Mesendoderm (in vitro differentiated cells): ENCODE measurements at places on chromosomes 3 and 15.

DNA sequence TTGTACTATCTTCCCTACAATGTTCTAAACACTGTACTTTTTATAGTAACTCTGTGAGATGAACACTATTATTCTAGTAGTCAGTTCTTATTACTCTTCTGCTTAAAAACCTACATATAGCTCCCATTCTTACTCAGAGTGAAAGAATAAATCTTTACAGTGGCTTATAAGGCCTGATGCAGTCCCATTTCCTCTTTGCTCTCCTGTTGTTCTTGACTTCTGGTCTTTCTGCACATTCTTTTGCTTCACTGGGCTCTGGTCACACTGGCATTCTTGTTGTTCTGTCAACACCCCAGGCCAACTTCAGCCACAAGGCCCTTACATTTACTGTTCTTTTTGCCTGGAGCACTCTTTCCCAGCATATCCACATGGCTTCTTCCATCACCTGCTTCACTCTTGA lies 58.2 kb upstream of the TP63 start:
- DNase-seq = peak; percentile 8

GRCh38 chr15:54812383-54812782 lies 384.4 kb downstream of the RSL24D1 start:
- DNase-seq = no peak

GRCh38 chr3:149881879-149882278 lies 68.9 kb downstream of the RNF13 start:
- DNase-seq = no peak

GRCh38 chr3:132537297-132537696 lies 59.8 kb upstream of the ACKR4 start:
- DNase-seq = no peak

DNA sequence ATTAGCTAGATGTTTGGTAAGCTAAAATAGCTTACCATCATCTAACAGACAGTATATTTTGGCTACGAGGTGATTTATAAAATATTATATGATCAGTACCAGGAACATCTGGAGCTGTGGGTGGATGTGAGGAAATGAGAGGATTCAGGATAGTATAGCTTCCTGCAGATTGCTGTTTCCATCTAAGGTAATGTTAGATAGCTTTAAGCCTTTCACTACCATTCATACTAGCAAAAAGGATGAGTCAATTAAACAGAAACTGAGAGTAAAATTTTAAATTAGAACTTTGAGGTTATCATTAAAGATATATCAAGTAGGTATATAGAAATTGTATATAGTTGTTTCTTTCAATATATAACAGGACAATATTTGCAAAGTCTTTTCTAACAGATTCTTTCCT lies 8.0 kb downstream of the ZBTB20 start:
- no peak for DNase-seq

GRCh38 chr15:40226736-40227135 lies 12.1 kb upstream of the PAK6 start:
- no peak for DNase-seq

DNA sequence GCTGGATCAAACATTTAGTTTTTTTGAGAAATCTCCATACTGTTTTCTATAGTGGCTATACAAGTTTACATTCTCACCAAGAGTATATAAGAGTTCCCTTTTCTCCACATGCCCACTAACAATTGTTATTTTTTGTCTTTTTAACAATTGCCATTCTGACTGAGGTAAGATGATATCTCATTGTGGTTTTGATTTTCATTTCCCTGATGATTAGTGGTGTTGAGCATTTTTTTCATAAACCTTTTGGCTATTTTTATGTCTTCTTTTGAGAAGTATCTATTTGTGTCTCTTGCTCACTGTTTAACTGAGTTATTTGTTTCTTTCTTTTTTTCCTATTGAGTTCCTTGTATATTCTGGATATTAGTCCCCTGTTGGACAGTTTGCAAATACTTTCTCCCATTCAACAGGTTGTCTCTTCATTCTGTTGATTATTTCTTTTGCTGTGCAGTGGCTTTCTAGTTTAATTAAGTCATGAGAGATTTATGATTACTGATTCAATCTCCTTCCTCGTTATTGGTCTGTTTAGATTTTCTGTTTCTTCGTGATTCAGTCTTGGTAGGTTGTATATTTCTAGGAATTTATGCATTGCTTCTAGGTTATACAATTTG lies 6.7 kb upstream of the RNF13 start:
- DNase-seq = no peak

GRCh38 chr3:194592798-194593752 lies 40.1 kb downstream of the TMEM44 start:
- DNase-seq = no peak

- no peak for DNase-seq
Measured at GRCh38 chr3:49716691-49717210, 2.7 kb downstream of the AMIGO3 start.

DNA sequence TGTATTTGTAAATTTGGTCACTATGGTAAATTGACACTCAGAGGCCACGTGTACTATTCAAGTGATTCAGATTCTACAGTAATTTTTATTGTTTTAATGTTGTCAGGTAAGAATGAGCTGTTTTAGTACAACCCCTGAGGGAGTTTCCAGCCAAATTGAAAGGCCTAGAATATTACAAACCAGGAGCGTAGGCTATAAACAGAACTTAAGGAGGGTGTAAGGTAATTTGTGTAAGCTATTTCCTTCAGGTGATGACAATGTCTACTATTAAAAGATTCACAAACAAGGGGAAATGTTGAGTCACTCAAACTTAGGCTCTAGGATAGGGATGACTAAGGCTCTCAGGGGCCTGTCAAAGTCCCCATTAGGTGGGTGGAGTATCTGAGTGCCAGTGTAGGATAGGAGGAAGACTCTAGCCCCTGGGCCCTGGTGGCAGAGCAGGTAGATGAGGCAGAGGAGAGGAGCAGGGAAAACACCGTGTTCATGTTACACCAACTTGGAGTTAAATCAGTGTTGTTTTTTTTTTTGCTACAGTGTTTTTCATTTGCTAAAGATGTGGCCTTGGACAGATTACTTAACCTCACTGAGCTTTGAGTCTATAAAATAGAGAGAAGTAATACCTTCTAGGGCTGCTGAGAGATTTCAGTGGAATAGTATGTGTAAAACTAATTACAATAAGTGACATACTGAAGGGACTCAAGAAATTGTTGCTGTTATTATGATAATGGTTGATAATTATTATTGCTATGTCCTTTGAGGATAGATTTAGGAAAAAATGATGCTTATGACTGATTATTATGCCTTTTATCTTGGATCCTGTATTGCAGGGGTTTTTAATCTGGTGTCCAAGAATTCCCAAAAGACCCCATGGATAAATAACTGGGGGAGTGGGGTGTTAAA lies 10.3 kb downstream of the TM4SF1 start:
- DNase-seq = peak; percentile 78

DNA sequence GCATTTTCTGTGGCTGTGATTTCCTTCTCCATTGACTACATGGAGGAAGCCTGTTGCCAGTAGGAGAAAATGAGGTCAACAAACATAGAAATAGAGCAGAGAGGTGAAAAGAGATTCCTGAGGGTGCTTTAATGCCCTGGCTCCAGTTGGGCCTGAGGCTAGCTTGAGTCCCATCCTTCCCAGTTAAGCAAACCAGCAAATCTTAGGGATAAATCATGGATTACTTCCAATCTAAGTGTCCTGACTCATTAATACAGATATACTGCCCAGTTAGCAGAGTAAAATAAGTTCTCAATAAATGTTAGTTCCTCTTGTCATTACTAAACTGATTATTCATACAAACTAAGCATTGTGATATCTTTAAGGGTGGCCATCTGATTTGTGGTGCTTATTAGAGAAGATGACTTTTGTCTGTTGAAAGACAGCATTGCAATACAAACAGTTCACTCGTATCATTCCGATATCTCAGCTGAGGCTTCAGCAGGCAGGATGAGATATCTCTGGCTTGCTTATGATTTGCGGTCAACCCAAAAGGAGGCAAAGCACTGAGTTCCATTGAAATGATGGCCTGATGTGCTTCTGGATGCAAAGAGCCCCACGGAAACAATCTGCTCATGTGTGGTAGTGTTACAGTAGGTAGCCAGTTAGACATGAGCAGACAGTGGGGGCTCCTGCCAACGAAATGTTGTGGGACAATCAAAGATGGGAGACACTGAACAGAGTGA lies 6.6 kb upstream of the STARD5 start:
- DNase-seq = no peak

GRCh38 chr3:197674741-197675562 lies 61.8 kb downstream of the RUBCN start:
- DNase-seq = no peak

DNA sequence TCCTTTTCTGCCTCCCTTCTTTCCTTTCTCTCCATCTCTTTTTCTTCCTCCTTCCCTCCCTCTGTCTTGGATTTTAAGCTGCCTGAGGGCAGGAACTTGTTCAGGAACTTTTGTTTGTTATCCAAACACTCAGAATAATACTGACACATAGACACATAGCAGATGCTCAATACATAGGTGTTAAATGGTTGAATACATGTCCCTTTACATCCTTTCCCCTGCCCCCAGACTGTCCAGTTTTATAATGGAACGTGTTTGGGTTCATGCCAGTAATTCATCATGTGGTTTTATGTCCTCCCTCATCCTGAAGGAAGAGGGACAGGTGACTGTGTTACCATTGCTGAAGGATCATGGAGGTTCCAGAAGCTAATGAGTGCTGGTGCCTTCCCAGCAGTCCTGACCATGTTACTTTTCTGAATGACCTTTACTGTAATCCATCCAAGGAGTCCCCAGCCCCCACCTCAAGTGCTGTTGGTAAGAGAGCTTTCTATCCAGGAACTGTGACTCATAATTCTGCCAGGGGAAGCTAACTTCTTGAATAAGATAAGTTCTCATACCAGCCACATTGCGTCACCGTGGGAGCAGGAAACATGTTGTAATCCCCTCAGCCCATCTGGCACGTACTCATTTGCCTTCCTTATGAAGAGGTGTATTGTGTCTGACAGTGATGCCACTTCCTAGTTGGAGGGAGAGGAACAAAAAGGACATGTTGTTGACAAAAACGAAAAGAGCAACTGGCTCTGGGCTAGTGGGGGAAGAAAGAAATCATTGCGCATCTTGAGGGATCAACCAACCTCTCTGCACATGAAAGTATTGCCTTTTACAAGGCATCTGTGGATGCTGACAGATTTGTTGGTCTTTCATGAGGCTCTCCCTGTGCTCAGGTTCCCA lies 52.4 kb downstream of the IL1RAP start:
- DNase-seq = peak; percentile 97
